HT1080 (cell line): ENCODE measurements at places on chromosomes 16 and 17.
A peak's percentile ranks its signal among the peaks of the same experiment; 100 is the strongest.

GRCh38 chr16:66020642-66021041 is 345.8 kb upstream of the CDH5 start:
- DNase-seq, result peak; percentile 36

DNA sequence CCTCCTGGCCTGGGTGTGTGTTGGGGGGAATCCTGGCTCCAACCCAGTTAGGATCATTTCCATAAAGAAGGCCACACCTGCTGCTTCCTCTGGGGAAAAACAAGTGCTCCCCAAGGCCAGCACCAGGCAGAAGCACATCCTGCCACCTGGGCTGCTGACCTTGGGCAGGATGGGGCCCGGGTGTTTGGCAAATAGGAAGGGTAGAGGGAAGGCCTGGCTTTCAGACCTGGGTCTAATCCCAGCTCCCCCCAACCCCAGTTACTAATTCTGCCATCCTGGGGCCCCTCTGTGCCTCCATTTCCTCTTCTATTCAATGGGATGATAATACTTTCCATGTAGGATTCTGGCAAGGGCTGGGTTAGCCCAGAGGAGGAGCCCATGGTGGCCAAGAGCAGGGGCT is 3.0 kb upstream of the NLRC5 start:
- DNase-seq, result no peak

DNA sequence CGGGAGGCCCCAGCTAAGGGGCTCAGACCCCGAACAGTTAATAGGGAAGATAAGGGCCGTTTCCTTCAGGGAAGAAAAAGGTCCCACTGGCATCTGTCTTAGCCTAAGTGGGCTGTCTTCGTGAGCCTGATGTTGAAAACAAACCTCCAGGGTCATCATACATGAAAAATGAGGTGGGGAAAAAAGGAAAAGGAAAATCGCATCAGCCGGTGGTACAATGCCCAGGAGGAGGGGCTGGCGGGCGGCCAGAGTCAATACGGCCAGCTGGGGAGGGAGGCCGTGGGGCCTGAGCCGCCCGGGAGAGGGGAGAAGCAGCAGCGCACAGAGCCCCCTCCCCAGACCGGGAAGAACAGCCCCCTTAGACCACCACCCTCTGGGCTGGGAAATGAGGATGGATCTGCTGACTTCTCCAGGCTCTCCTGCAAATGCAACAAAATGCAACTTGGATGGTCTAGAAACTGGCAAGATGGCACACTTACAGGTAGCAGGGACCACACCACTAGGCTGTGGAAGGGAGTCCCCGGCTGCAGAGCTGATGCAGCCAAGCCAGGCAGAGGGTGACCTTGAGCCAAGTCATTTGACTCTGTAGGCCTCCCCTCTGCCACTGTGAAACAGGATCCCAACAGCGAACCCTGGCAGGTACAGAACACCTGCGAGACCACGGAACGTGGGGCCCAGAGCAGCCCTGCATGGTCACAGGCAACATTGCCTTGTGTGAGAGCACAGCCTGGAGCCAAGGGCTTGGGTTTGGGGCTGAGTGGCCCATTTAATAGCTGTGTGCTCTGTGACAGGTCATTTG is 448.5 kb downstream of the SOX9 start:
- DNase-seq, result no peak

GRCh38 chr17:73553311-73553710 is 90.9 kb downstream of the SDK2 start:
- DNase-seq, result no peak

DNA sequence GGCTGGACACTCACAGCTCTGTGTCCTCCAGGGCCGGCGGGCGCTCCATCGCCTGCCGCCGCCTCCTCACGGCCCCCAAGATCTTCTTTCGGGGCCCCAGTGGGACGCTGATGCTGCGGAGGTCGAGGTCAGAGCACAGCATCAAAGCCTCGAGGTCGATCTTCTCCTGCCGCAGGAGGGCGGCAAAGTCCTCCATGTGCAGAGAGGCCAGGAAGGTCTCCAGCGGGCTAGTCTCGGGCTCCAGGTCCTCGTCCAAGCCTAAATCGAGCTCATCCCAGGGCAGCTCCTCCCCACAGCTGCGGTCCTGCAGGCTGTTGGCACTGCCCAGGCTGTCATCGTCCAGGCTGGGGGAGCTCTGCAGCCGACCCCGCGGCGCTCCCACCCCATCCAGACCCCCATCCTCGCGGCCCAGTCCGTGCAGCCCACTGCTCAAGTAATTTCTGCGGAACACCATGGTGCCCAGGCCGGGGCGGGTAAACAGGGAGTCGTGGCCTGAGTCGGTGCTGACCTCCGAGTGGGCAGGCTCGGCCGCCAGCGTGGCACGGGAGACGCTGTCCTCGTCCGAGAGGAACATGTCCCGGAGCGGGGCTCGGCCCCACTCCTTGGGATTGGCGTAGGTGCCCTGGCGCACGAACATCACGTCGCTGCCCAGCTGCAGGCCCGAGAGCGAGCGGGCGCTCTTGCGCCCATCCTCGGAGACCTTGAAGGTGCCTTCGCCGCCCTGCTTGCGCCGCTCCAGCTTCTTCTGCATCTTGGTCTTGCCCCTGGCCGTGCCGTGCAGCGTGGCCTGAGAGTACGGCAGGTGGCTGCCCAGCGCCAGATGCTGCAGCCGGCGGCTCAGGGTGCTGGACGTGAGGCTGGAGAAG is 3.4 kb downstream of the USH1G start:
- no peak for DNase-seq
